Immature natural killer cell (primary cell): ENCODE measurements at places on chromosomes 3 and 15.
A peak's percentile ranks its signal among the peaks of the same experiment; 100 is the strongest.

DNA sequence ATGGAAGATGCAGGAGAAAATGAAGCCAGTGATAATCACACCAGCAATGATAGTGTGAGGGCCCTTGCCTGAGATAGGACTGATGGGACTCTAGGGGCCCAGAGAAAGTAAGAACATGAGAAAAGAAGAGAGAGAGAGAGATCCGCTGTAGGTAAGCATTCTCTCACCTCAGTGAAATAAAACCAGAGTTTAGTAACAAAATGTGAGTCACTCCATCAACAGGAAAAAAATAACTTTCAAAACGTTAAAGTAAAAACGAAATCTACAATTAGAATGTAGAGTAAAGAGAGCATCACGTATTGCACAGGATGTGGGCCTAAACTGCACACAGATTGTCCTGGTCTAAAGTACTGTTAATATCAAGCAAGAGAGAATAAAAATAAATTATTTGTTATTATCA is 6.8 kb upstream of the PRSS50 start:
- DNase-seq: no peak

- DNase-seq: no peak
Observed at GRCh38 chr3:122003606-122004005, 18.4 kb downstream of the ILDR1 start.

DNA sequence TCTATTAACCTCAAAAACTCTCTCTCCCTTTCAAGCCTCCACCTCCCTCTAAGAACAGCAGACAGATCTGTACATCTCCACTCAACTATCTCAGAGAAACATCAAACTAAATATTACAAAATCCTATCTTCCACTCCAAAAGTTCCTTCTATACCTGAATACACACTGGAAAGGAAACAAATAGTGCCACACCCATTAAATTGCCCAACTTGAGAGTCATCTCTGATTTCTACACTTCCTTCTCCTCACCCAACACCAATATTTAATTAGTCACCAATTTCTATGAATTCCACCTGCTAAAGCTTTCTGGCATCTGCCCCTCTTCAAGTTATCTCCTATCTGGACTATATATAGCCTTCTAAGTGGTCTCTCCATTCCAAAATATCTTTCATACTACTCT is 65.8 kb downstream of the PEAK1 start:
- DNase-seq: no peak

- DNase-seq: peak; percentile 6
Observed at GRCh38 chr3:119098619-119099222, 47.2 kb upstream of the TEX55 start.

DNA sequence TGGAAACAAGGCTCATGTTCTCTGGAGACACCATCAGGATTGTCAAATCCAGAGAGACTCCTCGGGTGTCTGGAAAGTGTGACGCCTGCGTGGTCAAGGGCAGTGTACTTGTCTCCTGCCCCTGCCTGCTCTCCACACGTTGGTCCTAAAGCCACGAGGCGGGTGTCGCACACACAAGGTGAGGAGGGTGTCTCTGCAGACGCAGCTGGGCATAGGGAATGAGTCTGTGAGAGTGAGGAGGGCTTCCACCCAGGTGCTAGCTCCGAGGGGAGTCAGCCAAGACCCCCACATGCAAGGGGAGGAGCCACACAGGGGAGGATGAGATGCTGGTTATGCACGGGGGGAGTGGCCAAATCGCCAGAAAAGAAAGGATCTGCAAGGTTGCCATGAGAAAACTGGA is 27.9 kb upstream of the OCA2 start:
- DNase-seq: no peak

GRCh38 chr3:132536442-132537153 is 60.5 kb upstream of the ACKR4 start:
- DNase-seq: no peak

DNA sequence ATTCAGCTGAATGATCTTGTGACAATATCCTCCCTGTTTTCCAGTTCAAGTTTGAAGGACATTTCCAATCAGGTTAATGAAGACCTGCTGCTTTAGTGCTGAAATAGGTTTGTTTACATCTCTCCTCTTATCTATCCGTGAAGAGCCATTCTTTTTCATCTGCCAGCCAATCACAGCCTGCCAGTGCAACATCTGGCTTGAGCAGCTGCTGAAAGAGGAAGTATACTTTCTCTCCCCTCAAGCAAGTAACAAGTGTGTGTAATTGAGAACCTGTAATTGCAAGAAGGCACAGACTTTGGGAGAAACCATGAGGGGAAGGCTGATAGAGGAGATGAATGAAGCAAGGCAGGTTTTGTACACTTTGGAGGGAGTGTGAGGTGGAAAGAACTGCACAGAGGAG is 404.3 kb downstream of the AGBL1 start:
- DNase-seq: no peak

- no peak for DNase-seq
Observed at GRCh38 chr3:18127174-18127858, 297.8 kb downstream of the SATB1 start.

- no peak for DNase-seq
Observed at GRCh38 chr3:114775395-114775794, 371.7 kb downstream of the ZBTB20 start.

DNA sequence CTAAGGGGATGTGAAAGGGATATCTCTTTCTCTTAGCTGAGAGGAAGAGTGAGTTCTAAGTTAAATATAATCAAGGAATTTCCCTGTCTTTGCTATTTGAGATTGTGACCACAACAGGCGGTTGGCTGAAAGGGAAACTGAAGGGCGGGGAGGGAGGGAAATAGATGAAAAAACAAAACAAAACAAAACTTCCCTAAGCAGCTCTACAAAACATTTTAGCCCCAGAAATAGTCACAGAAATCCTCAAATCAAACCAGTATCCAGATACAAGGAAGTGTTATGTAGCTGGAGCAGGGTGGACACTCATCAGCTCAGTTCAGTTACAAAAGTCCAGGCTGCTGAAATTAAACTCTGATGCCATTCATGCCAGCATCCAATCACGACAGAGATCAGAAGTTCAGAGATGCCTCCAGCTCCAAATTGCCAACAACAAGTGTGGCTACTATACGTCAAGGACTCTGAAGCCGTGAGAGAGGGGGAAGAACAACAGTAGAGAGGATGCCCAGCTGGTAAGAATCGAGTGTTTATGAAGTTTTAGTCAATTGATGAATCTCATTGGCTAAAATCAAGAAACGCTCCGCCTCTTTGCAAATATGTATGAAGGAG is 319 bp upstream of the TP63 start:
- no peak for DNase-seq
